ENCODE measurements at places on chromosomes 13 and 19. TPM values are rescaled to one million over a fixed set of nuclear protein-coding genes. Genes with fewer than 3 reads are reported as not detected.

The DCT gene
- total RNA-seq, result not detected

The CCDC8 gene
- total RNA-seq, result not detected

The ZNF559 gene
- 4.8 TPM for total RNA-seq

The ADGRE1 gene
- 5.4 TPM for total RNA-seq

The CIRBP gene
- 98.7 TPM for total RNA-seq

The DIRAS1 gene
- 4.2 TPM for total RNA-seq

The ADGRE3 gene
- total RNA-seq, result not detected

The CYP2A7 gene
- total RNA-seq, result not detected

The ZNF320 gene
- total RNA-seq, result not detected

The CEACAM5 gene
- total RNA-seq, result 1.7 TPM

The GTF2F1 gene
- 67.1 TPM for total RNA-seq

The ZNF665 gene
- total RNA-seq, result not detected

The SIGLEC12 gene
- not detected for total RNA-seq

The SELENOV gene
- total RNA-seq, result not detected

The MBNL2 gene
- total RNA-seq, result 13.5 TPM

The ZNF225 gene
- total RNA-seq, result 2.6 TPM

All from A549 treated with ZK216348 at 1 μM for 4 hours (cell line).